AG04449 (cell line): ENCODE measurements at places on chromosomes 11 and 22.

- DNase-seq, result no peak
These were observed 802 bp downstream of the ATG2A start for GRCh38 chr11:64916040-64916774.

DNA sequence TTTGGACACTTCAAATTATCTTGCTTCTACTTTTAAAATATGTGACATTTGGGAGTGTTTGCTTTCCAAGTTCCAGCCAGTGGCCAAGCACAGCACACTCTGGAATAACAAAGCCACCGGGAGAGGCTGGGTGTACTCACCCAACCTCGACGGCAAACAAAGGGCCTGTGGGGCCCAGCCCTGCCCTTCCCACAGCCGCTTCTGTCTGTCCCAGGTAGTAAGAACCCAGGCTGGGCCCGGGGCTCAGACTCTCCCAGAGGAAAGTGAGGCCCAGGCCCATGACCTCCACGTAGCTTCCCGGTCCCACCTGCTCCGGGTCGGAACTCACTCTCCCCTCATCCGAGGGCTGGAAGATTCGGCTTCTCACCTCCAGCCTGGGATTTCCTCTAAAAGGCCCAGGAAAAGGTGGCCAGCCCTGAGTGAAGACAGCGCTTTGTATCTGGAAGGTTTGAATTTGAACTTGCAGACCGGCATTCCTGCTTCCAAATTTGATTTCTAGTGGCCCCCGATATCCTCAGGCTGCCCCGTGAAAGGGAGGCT lies 93.5 kb downstream of the CELSR1 start:
- DNase-seq, result no peak

- no peak for DNase-seq
These were observed 29.3 kb downstream of the CELF1 start for GRCh38 chr11:47523490-47524225.

- DNase-seq, result no peak
These were observed 1.7 kb upstream of the OR52K1 start for GRCh38 chr11:4480577-4481239.

- no peak for DNase-seq
These were observed 148.3 kb upstream of the THY1 start for GRCh38 chr11:119571311-119571710.

DNA sequence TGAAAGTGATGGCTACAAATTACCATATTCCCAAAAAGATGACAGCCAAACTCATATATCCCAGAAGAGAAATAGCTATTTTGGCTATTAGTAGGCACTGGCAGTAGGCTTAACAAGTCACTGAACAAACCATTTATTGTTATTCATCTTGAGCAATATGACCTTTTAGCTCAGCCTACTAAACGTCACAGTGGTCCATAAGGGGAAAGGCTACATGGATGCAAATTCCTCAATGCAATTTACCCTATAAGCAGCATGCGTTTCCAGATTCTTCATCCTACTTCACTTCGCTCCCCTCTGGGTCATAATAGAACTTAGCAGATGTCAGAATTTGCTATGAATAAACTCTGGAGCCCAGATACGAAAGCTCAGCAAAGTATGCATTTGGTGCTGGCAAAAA lies 114.0 kb downstream of the SIK3 start:
- DNase-seq, result no peak

- DNase-seq, result no peak
These were observed 18.4 kb upstream of the TECTA start for GRCh38 chr11:121082670-121083069.

DNA sequence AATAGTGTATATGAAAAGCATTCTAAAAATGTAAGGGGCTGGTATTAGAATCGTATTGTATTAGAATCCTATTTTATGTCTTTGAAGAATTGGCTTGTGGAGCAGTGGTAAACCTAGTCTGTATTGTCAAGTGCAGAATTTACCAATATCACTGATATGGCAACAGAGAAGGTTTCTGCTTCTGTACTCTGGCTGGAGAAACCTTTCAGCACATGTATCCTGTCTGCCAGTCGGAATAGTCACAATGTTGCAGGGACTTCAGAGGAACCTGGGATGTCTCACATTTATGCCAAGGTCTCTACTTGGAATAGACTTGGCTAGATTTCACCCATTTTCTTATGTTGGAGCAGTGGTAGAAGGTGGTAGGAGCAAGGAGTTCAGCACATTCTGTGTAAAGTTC lies 4.4 kb downstream of the MTMR3 start:
- DNase-seq, result no peak

- no peak for DNase-seq
These were observed 16.2 kb downstream of the PHLDA2 start for GRCh38 chr11:2913019-2913431.

DNA sequence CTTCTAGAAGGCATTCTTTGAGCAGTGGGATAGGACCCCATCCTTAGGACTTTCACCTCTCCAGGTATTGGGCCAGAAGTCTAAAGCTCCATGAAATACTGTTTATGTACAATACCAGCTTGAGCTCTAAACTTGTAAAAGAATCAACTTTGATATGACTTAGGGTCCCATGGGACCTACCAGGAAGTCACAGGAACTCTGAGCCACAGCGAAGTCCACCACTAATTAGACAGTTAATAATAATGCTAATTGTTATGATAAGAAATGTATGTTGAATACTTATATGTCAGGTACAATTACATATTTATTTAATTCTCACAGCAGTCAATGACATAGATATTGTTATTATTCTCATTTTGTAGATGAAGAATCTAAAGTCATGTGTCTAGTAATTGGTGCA lies 35.3 kb downstream of the STIM1 start:
- DNase-seq, result no peak

- DNase-seq, result no peak
These were observed 257.6 kb downstream of the LUZP2 start for GRCh38 chr11:24754406-24754805.

- no peak for DNase-seq
These were observed 41.9 kb downstream of the MYEOV start for GRCh38 chr11:69335781-69336405.

GRCh38 chr22:19360300-19360792 lies 68.8 kb upstream of the CLTCL1 start:
- DNase-seq, result no peak

DNA sequence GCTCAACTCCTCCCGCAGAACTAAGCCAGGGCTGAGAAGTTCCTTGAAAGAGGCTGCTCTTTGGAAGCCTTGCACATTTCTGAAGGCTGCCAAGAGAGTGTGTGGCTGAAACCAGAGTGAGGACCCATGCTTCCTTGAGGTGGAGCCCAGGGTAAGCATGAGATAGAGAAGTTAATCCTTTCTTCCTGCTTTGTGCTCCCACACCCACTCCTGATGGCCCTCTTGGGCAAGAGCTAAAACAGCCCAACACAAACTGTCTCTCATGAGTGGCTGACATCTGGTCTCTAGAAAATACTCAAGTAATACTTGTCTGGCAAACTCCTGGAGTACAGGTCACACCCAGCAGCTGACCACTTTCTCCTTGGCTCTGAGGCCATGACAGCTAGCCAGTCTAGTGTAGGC lies 523.7 kb downstream of the INSC start:
- DNase-seq, result no peak

DNA sequence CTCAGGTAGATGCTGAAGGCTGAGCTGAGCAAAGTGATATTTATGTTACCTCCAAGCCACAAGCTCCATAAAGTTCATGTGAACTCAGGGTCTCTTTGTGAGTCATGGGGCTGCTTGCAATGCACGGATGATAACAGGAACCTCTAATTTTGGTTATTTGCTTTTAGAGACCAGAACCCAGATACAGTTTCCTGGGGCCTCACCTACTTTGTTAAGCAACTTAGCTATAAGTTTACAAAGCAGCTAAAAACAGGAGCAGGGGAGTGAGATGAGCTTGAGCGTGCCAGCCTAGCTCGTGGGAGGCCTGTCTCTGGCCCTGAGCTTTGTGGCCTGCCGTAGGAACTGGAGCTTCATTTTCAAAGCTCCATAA lies 29.2 kb downstream of the SREBF2 start:
- no peak for DNase-seq
